ENCODE measurements at places on chromosomes 16 and 17.

GRCh38 chr17:28008513-28008912 lies 34.0 kb upstream of the NLK start:
- DNase-seq: no peak

DNA sequence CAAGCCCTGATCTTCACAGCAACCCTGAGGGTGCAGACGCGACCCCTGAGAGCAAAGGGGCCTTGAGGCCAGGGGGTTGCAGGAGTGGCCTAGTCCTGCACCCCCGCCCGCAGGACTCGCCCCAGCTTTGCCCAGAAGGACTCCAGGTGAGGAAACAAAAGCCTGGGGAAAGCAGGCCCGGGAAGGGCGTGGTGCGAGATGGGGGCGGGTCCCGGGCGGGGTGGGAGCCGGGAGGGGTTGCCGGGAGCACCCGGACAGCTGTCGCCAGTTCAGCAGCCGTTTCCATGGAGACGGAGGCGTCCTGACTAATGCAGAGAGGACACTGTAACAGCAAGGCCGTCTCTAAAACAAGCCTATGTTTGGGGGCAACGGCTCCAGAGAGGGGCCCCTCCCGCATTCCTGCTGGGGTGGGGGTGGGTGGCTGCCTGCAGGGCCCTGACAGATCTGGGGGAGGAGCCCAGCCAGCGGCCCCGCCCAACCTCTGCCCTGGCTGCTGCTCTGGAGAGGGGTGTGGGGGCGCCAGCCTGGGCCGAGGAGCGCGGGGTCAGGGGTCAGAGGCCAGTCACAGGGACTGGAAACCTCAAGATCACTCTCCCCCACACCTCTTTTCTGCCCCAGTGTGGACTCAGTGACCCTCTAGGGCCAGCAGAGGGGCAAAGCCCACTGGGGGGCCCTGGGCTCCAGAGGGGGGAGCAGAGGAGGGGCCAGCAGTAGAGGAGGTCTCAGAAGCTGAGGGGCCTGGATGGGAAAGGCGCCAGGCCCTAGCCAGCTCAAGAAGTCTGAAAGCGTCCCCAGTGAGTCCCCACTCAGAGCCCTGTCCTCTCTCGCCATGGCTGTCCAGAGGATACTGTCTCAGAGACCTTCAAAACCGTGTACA lies 3.1 kb upstream of the TPPP3 start:
- DNase-seq: no peak

DNA sequence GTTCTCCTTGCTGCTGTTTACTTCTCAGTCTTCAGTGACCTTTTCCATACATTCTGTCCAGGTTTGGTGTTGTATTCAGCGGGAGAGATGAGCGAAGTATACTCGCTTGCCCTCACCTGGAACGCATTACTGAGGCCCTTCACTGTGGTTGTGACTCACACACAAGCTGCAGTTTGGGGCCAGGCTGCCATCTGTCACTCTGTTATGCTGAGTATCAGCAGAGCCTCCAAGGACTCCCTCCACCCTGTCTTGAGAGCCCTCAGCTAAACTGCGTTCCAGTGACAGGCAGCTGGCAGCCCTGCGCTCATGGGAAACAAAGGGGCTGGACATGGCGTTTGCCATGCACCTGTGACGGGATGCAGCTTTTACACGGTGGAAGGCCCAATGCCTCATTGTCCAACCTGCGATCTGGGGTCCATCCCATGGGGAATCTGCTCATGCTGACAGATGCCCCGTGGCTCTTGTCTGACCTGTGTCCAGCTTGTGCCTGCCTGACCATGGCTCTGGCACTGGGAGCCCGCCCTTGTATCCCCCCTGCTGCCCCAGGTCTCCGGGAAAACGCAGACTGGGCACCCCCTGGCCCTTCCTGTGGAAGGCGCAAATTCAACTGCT lies 6.5 kb upstream of the ZNF778 start:
- DNase-seq: no peak

DNA sequence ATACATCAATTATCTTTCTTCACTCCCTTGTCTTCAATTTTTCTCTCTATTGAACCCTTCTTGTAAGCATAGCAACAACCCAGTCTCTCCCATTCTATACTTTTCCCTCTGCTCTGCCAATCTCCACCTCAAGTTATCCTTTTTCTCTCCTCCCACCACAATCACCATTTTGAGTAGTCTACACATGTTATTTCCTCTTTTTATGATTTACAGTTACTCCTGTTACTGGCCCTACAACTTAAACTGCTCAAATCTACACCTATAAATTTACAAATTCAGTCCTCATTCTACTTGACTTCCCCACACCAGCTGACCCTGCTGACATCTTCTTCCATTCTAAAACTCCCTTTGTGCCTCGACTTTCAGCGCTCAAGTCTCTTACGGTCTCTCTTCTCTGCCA lies 84.6 kb downstream of the SPAG9 start:
- no peak for DNase-seq

DNA sequence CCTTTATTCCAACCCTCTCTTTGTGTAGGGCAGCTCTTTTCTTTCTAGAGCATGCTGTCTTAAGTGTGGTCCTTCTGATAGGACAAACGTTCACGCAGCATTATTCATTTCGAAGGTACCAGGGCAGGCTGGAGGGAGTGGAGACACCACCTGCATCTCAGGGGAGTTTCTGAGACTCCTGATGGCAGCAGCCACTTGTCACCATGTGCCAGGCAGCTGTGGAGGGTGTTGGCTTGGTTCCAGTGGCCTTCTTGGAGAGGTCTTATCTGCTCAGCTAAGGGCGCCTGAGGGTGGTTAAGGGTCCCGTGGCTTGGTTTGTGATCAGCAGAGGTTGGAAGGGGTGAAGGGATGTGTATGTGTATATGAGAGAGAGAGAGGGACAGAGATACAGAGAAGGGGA lies 257.1 kb upstream of the EEF2KMT start:
- DNase-seq: no peak

DNA sequence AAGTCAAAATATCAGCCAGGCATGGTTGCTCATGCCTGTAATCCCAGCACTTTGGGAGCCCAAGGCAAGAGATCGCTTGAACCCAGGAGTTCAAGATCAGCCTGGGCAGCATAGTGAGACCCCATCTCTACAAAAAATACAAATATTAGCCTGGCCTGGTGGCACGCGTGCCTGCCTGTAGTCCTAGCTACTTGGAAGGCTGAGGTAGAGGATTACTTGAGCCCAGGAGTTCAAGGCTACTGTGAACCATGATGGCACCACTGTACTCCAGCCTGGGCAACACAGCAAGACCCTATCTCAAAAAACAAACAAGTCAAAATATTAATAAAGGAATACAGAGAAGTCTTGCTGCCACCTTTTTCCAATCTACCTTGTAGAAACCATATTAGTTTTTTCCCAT lies 4.2 kb downstream of the ZNF689 start:
- DNase-seq: no peak

DNA sequence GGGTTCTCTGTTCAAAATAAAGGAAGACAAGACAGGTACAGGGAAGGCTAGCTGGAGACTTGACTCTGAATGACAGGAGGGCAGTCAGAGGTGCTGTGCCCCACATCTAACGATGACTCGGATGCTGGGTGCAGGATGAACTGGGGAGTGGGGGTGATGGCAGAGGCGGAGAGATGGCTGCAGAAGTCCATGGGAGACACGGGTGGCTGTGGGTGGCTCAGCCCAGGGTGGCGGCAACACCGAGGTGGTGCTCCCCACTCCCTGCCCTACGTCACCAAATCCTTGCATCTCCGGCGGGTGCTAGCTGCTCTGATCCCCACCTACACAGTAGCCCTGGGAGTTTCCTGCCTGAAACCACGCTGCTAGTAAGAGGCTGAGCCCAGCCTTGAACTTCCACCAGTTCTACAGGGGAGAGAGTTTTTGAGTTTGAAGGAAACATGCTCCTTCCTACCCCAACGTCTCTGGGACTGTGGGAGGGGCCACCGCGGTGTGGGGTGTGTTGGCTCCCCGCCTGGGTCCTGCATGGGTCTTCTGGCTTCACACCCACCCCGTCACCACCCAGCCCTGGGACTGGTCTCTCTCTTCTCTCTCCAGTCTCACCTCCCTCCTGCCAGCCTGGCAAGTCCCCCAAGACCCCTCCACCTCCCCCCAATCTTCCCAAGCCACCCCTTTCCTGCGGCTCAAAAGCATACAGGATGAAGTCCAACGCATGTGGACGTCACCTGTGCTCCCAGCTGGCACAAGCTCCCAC lies 4.5 kb downstream of the GSG1L start:
- DNase-seq: no peak

DNA sequence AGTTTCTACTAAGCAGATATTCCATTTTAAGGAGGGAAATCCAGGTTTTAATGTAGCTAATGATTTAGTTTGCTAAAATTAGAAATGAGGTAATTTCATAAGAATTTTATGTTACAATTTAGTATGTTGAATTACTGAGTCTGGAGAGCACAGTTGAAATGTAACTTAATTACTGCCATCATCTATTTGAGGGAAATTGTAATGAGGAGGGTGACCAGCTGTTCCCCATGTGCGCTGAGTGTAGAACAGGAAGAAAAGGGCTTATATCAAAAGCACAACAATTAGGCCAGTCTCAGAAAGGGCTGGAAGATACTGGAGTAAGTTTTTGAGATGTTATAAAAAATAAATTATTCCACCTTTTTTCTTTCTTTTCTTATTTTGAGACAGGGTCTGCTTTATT lies 735.1 kb upstream of the GOT2 start:
- DNase-seq: no peak

DNA sequence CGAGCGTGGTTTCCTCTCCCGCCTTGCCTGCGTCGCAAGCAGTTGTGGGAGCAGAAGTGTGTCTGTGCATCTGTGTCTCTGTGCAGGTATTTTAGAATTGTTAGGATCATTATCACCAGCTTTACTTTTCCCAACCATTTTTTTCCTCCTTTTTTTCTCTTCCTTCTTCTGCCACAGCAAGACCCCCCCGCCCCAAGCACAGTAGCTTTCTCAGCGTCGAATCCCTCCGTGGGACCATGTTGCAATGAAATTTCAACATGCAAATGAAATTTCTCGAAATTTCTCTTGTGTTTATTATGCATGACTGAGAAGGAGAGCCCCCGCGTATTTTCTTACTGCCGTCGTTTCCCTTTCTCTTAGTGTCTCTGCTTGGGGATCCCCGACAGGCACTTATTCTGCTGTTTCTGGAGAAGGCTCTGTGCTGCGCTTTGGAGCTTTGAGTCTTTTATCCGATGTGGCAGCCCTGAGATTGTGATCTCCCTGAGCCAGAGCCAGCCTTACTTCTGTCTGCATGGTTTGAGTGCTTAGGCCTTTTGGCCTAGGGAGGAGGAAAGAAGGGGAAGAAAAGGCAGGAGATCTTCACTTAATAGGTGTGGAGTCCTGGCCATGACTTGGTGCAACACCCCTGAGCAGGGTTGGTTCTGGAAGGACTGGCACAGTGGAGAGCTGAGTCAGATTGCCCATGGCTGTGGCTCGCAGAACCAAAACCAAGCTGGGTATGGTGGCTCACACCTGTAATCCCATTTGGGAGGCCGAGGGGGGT lies 5.0 kb downstream of the ARMC7 start:
- DNase-seq: no peak

All from stimulated activated CD4-positive, alpha-beta T cell treated with anti-CD3 and anti-CD28 coated beads, Interleukin-1b, Interleukin-23, amount 100 ng/mL, for 1 hour (primary cell).